ENCODE measurements at places on chromosomes 7 and 10.

GRCh38 chr10:133180965-133181639, 21.1 kb downstream of the KNDC1 start:
- no peak for DNase-seq

- DNase-seq, result no peak
Observed at GRCh38 chr10:35813219-35813618, 171.1 kb upstream of the FZD8 start.

GRCh38 chr10:102767428-102768160, 23.8 kb downstream of the WBP1L start:
- DNase-seq, result no peak

GRCh38 chr7:29422829-29423228, 140.8 kb upstream of the PRR15 start:
- no peak for DNase-seq

GRCh38 chr7:22581099-22581498, 81.1 kb upstream of the STEAP1B start:
- DNase-seq, result no peak

- DNase-seq, result no peak
Observed at GRCh38 chr10:61752111-61753011, 89.6 kb downstream of the CABCOCO1 start.

GRCh38 chr10:52100011-52100547, 214.0 kb upstream of the DKK1 start:
- no peak for DNase-seq

DNA sequence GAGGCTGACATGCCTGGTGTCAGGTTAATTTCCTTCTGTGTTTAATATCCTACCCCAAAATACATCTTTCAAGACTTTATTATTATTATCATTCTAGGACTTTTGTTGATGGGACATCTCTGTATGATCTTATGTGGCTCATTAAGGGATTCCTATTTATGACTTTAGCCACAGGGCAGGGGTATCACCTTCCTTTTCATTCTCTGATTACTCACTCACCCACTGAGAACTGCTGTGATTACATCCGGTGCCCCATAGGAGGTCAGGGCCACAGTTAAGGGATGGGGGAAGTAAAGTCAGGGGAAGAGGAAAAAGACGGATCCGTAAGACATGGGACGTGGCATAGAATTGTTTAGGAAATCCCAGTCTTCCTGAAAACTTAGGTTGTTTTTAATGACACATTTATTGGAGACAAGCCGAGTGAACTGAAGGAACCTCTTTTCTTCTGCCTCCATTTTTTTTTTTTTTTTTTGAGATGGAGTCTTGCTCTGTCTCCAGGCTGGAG, 61.0 kb upstream of the PITRM1 start:
- no peak for DNase-seq

Data from gastrocnemius medialis (tissue), 4 donors.